ENCODE measurements at places on chromosomes 12 and 14.

GRCh38 chr12:6936636-6937480, 6.8 kb upstream of the RNU7-1 start:
- DNase-seq, result no peak

DNA sequence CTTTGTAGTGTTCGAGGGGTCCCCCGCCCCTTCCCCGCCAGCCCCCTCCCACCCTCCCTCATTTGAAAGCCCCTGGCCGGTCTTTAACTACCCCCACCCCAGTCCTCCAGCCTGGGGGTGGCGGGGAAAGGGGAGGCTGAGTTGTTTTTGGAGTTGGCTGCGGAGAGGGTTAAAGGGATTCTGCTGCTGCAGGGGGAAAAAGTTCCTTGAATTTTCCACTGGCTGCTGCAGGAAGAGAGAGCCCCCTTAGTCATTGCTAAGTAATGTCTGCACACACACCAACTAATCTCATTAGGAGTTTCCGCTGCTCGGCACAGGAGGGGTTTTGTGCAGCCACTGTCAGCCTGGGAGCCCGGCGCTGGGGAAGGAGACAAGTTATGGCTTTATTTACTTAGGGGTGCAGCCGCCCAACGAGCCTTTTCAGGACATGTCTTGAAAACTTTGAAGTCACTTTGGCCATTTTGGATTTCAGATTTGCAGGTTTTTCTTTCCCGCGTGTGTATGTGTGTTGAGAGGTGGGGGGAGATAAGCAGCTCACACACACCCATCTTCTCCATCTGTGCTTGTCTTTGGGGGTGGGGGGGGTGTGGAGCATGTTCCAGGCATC, 1.8 kb downstream of the ELK3 start:
- peak; percentile 37 for DNase-seq

- no peak for DNase-seq
These were observed 276.8 kb downstream of the ADGRD1 start for GRCh38 chr12:131230340-131231031.

GRCh38 chr12:58593557-58594304, 326.6 kb downstream of the LRIG3 start:
- DNase-seq, result no peak

DNA sequence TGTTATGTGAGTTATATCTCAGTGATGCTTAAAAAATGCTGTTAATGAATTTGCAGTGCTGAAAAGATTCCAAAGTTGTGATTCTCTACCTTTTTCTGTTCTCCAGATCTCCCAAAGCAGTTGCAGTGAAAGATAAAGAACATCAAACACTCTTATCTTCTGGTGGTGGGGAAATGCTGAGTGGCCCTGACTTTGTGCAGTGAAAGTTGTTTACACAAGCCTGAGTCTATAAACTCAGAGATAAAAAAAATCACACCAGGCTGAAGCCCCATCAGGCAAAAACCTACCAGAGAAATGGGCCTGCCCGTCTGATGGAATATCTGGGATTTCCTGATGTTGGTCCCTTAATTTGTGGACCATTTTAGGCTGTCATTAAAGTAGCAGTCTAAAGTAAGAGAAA, 46.1 kb downstream of the RASSF3 start:
- DNase-seq, result no peak

GRCh38 chr14:53890611-53891101, 66.0 kb downstream of the BMP4 start:
- no peak for DNase-seq

DNA sequence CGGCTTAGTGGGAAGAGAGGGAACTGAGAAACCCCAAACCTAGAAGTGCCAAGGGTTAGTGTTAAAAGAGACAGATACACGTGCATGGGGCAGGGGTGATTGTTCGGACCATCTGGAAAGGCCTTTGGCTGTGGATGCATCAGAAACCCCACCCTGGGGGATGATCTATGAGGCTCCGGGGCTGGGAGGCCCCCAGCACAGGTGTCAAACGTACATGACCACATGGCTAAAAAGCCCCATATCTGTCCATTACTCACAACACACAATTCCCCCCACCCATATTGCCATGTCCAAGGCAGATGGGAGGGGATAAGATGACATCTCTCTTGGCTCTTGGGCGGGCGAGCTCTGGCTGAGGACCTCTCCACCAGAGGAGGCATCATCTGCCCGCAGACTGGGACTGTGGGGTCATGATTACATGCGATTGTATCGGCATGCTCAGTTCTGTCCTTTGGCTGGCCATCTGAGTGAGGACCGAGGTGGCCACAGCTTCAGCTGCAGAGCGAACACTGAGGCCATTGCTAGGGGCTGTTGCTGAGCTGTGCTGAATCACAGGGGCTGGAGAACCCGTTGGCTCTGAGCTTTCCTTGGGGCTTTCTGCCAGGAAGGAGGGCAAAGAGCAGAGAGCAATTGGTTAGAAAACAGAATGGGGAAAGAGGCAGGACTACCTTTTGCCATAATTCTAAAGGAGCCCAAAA, 9.6 kb upstream of the NPFF start:
- DNase-seq, result no peak

DNA sequence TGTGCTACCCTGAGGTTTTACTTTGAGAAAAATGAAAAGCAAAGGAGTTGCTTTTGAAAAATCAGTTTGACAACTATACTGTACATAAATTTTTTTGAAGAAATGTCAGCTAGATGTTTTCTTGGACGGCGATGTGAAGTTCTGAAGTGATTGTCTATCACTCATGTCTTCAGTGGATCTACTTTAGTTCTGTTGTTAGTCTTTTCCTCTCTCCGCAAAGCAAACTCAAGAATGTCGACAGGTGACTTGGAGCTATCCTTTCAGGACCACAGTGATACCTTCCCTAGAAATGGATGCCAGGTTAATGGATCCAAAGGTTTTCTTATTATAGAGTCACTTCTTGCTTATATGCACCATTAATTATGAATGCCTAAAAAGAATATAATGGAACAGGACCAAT, 1.2 kb downstream of the PTPRO start:
- DNase-seq, result no peak

DNA sequence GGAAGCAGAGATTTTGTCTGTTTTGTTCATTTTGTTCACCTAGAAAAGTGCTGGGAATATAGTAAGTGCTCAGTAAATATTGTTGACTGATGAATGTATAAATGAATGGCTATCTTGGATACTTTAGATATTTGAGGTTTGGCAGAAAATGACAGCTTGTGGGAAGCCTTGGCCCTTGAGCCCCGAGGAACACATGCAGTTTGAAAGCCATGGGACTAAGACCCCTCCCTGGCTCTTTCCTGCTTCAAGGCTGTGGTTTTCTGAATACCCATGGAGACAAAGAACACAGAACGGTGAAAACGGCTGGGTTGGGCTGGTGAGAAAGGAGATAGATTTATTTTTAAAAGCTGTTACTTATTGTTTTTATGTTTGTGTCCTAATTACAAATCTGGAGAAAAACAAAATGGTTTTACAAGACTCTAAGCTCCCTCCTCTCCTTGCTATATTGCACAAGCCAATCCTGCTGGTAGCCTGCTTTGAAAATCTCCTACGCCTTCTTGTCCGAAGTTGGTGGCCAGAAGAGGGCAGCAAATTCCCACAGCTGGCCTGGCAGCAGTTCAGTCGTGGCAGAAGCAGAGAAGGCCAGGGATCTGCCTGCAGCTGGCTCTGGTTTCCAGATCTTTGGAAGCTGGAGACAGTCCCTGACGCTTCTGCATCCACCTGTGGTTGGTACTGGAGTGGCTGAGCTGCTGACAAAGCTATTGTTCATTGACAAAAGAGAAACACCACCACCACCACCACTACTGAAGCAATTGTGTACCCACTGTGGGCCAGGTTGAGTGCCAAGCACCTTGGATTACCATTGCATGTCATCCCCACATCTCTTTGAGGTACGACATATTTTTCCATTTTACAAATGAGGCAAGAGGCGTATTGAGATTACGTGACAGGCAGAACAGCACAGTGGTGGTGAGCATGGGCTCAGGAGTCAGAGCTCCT, 5.2 kb upstream of the KRT85 start:
- DNase-seq, result peak; percentile 85

DNA sequence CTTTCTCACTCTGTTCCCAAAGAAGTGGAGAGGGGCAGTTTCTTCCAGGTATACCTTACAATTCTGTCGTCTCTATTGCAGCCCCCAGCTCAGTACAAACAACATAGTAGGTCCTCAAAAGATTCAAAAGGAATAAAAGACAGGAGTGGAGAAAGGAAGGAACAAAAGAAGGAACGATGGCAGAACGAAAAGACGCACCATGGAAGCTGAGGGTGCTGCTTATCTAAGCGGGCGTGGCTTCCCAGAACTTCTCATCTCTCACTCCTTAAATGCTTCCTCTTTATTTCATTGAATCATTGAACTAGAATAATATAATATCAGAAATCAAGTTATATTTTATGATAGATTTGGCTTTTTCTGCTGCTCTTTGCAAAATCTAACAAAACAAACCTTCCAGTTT, 13.7 kb upstream of the LTA4H start:
- no peak for DNase-seq

DNA sequence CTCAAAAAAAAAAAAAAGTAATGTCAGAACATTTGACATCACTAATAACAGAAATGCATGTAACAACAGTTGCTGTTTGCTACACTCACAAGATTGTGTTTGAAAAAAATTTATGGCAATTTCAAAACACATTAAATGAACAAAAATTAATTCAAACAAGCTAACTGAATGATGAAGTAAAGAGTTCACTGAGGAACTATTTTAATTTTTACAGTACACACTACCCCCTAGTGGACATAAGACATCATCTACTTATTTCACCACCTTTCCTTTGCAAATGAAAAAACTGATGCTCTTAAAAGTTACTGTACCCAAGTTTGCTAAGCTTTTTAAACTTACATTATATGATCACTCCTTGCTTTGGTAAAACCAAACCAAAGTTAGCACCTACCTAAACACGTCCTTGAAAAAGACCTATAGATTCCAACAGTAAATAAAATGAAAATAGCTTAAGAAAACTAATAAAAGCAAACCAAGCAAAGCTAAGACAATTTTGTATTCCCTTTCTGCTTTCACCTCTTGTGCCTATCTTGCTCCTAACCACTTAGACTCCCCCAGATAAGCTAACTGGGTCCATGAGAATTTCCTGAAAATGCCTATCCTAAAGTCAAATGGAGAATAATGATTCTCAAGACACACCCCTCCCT, 22.2 kb downstream of the UBE2N start:
- DNase-seq, result no peak

DNA sequence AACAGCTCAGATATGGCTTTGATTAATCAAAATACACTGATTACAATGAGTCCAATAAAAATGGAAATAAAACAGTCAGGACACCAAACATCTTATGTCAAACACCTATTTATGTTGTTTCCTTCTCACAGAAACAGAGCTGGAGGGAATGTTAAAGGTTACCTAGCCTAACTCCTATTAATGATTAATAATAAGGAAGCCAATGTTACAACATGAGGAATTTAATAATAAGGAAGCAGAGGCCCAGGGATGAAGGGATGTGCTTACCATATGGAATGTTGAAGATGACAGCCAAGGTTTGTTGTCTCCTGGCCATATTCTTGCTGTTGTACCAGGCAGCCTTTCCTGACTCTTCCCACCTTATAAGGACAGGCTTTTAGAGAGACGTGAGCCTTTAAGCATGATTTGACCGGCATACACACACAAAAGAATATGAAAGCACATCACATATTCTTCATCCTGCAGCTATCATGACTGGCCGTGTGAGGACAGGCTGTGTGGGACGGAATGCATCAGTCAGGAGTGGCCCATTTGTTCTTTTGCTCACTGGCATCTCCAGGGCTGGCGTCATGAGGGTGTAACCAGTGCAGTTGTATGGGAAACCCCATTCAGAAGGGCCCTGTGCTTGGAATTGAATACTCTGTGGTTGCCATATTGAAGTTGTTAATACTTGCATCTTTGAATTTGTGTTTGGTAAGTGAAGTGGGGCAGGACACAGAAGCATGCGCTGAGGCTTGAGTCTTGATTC, 3.1 kb upstream of the GPRC5D start:
- DNase-seq, result no peak

- peak; percentile 96 for DNase-seq
These were observed 235 bp downstream of the RAB2B start for GRCh38 chr14:21476523-21476924.

DNA sequence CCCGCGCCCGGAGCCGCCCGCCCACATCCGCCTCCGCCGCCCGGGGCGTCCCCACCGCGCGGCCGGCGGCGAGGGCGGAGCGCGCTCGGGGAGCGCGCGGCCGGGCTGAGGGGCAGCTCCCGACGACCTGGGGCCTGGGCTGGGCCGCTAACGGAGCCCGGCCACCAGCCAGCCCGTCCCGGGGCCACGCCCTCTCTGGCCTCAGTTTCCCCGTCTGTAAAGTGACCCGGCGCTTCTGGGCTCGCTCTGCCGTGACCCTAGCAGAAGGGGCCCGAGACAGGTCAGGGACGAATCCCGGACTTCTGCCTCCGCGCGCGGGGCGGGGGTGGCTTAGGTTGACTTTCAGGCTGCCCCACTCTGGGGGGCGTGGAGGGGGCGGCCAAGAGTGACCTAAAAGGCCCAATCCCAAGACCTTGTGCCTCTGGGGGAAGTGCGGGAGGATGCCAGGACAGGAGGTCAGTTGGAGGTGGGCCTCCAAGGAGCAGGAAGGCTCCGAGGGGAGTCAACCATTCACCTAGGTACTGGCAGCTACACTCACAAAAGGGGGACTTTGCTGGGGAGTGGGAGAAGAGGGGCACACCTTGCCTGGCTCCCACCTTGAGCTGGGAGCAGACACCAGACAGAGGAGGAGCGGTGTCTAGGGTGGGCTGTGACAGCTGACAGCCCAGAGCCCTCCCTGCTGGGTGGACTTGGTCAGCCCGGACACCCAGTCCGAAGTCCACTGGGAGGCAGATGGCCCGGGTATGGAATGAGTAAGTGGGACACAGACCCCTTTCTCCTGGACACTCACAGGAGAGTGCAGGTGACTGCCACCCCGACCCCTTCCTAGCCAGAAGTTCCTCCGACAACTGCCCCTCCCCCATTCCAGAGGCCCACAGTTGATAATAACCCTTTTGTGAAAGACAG, 486 bp upstream of the AKT1 start:
- no peak for DNase-seq

- DNase-seq, result peak; percentile 56
These were observed 15.8 kb downstream of the SEL1L start for GRCh38 chr14:81517798-81518398.

- no peak for DNase-seq
These were observed 67.2 kb downstream of the BTG1 start for GRCh38 chr12:92078167-92079053.

DNA sequence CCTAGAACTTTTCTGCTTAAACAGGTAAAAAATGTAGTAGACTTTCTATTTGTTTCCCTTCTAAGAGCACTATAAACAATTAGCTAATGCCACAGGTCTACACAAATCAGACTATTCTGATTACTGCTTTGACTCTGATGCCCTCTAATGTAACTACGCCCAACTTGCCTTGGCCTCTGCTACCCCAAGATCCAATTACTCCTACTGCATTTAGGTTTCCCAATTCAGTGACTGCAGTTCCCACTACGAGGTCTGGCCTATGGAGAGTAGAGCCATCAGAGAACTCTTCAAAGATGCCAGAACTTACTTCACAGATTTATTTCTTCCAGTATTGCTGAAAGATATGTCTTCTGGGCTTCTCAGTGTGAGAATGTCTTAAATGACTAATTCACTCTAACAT, 15.3 kb upstream of the STYK1 start:
- no peak for DNase-seq

DNA sequence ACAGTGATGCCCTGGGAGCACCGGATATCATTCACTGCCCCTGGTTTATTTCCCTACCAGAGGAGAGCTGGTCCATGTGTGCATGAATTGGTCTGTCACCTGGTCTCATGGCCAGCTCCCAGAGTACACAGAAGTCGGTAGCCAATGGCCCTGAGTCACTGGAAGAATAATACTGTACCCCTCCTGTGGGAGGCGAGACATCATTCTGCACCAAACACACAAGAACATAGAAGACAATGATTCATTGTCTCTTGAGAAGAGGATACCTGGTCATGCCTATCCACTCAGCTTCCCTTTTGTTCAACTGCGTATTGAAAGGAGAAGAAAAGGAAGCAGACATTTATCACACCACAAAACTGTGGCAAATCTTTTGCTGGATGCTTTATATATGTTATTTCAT, 216.2 kb downstream of the DPF3 start:
- no peak for DNase-seq

Data from left colon (tissue), 2 donors.